ENCODE measurements at places on chromosomes 7 and 10.

DNA sequence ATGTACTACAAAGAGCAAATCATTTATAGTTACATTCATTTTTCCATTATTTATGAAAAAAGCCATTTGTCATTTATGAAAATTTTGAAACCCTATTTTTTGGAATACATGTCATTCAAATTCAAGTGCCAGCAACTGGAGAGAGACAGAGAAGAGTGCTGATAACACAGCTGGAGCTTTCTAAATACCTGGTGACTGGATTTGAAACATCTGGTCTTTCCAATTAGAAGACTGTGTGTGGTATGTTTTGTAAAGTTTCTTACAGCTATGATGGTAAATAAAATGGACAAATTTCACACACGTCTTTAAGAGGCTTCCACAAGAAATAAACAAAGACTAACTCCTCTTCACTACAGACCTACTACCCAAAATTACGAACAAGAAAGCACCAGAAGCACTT lies 56.8 kb downstream of the CHCHD3 start:
- no peak for DNase-seq

- no peak for DNase-seq
Measured at GRCh38 chr10:11522821-11523245, 88.6 kb downstream of the USP6NL start.

DNA sequence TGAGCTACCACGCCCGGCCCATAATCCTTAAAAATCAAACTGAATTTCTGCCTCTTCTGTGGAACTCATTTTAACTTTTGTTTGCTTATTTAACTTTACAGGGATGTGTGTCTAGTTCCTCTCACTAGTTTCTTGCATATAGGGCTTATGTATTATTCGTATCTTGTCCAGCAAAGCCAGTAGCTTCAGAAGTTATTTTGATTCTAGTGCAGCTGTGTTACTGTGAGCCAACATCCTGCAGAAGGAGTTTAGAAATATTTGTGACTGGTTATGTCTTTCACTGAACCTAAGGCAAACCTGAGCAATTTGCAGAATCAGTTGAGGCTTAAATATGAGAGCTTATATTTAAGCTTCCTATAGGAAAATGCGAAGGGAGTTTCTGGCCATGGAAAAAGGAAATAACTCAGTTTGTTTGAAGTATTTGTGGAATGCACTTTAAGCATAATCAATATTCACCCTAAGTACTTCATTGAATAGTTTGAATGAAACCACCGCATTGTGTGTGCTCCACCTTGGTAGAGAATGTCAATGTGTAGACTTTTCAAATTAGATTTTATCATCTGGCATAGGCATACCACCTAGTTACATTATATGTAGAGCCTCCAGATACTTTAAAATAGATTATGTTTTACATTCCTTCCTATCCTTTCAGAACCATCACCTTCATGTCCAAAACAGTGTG lies 90.8 kb downstream of the MCU start:
- no peak for DNase-seq

DNA sequence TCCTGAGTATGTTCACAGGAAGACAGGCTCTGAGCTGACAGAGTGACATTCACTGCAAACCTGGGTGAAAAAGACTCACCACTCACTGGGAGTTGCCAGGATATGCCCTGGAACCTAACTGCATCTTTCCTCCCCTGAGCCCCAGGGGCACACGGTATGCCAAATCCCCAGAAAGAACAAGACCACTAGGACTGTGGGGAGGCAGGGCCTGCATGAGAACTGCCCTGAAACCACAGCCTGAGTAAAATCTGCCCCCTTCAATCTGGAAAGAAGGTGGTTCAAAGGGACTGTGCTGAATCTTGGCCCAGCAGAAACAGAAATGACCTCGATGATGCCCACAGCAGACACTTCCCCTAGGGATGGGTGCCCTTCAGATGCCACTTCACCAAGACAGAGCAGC lies 6.5 kb downstream of the FAM53B start:
- no peak for DNase-seq

- DNase-seq = no peak
Measured at GRCh38 chr10:7834262-7834661, 16.0 kb downstream of the TAF3 start.

DNA sequence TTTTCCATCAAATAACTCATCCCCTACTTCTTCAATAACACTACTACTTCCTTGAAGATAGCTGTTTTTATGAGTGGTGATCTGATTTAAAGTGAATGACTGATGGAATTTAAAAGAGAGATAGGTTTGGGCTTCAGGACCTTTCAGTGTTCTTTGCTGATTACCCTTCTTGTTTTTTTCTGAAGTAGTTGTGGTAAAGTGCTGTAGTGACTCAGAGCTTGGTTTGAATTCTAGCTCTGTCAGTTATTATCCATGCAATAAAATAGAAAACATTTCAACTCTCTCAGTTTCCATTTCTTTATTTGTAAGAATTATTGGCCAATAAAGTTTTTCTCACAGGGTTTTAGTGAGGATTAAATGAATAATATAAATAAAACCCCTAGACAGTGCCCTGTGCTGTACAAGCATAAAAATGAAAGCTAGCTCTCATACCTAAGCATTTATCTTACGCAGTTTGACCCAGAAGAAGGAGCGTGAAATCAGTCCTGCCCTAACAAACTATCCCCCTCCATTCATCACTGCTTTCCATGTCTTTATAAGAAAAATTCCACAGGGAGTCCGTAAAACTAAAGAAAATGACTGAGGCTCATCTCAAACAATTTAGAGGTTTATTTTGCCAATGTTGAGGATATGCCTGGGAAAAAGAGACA lies 25.1 kb upstream of the AKAP9 start:
- DNase-seq = no peak

DNA sequence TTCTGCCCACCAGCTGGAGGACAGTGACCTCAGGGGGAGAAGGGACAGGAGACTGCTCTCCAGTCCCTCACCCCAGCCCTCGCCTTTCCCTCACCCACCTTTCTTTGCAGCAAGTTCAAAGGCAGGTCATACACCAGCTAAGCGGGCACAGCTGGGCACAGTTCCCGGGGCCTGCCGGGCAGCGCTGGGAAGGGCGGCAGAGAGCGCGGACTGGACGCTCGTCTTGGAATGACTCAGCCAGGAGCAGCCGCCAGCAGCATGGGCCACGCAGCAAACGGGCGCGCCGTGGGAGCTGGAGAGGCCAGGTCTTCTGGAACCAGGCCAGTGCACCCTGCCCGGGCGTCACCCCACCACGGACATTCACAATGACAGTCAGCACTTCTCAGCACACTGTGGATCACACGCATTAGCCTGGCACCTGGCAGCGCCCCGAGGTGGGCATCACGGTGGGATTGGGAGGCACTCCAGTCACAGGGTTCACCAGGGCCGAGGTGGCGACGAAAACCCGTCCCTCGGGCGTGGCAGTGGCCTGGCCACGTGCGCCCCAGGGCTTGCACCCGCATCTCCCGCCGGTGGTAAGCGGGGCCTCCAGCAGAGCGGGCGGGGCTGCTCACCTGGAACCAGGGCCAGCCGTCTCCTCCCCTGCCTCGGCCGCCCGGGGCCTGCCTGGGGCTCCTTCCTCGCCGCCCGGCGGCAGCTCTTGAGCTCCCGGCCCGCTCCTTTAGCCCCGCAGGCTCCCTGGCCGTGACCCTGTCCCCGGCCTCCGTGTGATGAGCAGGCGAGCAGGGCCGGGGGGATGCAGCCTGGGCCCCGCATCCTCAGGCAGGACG lies 29.0 kb upstream of the WDFY4 start:
- peak; percentile 84 for DNase-seq

DNA sequence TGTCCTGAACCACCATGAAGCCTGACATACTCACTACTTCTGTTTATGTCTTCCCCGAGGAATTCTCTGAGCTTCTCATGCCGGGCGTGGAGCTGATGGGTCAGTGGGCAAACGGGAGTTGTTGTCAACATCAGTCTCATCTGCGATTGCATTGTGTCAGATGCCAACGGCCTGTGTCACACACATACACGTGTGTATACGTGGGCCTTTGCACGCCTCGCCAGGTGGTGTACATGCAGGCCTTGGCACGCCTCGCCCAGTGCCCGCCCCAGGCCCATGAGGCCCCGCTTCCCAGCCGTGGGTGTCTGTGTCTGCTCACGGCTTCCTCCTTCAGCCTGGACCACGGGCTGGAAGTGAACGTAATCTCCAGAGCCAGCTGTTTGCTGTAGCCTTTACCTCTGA lies 7.5 kb upstream of the CSGALNACT2 start:
- DNase-seq = peak; percentile 27

GRCh38 chr7:18509481-18509880 lies 13.9 kb downstream of the HDAC9 start:
- DNase-seq = no peak

DNA sequence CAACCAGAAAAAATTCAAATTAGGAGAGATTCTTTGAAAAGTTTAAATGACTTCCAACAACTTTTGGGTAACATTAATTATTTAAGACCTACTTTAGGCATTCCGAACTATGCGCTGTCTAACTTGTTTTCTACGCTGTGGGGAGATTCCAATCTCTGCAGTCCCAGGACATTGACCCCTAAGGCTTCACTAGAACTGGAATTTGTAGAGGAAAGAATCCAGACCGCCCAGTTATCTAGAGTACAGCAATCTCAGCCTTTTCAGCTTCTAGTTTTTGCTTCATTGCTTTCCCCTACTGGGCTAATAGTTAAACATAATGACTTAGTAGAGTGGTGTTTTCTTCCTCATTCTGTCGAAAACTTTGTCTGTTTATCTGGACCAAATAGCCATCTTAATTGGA lies 14.9 kb upstream of the DDC start:
- no peak for DNase-seq

DNA sequence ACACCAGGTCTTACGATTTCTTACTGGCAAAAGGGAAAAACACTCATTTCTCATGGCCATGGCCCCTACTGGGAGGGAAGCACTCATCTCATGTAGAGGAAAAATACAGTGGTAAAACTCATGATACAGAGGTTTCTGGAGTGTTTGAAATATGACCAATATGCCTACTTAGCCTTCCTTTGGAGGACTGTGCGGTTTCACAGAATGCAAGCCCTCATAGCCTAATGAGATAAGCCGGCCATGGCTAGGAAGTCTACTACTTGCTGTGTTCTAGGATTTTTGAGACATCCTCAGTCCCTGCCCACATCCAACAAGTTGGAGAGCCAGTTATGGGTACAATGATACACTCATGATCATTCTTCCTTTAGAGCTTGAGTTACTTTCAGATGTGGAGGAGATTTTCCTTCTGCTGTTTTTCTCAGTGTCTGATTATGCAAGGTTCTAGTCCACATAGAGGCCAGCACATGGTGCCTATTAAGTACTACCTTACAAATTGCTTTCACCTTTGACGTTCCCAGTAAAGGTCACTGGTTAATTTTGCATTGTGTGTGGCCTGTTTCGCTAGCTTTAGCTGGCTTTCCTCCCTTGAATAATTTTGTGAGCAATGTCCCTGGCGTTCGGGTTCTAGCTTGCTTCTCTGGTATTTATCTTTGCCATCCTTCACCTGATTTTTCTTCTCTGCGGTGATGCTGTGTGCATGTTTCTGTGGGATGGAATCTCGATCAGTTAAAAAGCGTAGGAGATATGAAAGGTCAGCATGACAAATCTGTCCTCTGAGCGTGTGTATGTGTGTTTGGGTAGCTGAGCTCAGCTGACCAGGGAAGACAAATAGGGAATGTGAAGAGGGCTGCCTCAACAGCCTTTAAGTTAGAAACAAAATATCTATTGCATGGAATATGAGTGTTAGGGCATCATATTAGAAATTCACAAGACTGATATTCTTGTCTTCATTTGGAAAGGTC lies 295.4 kb downstream of the LRMDA start:
- DNase-seq = no peak

DNA sequence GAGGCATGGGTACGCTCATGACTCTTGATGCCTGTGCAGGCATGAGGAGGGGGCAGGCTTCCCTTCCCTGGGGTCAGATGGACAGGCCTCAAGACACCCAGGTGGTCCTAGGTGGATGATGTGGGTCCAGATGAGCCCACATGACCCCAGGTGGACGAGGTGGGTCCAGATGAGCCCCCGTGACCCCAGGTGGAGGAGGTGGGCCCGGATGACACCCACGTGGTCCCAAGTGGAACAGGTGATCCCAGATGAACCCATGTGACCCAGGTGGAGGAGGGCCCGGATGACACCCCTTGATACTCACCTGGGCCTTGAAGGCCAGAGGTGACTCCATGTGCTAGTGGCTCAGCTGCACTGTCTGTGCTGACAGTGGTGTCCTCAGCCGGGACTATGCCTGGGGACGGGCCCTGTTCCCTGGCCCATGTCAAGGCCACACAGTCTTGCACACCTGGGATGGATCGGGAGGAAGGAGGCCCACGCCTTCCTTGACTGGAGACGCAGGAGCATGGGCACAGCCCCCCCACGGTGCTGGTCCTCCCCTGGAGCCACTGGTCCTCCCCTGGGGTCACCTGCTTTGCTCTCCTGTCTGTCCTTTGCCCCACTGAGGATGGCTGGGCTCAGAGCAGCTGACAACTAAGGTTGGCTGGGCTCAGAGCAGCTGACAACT lies 3.2 kb downstream of the PRAP1 start:
- DNase-seq = peak; percentile 39

- DNase-seq = no peak
Measured at GRCh38 chr10:3969876-3970666, 185.1 kb upstream of the KLF6 start.

- no peak for DNase-seq
Measured at GRCh38 chr10:121593281-121594075, 4.8 kb downstream of the FGFR2 start.

GRCh38 chr10:93488956-93489528 lies 6.9 kb upstream of the MYOF start:
- DNase-seq = no peak

GRCh38 chr7:5594616-5595544 lies 171.2 kb upstream of the TNRC18 start:
- no peak for DNase-seq

- DNase-seq = no peak
Measured at GRCh38 chr7:91194841-91195240, 69.4 kb upstream of the FZD1 start.

DNA sequence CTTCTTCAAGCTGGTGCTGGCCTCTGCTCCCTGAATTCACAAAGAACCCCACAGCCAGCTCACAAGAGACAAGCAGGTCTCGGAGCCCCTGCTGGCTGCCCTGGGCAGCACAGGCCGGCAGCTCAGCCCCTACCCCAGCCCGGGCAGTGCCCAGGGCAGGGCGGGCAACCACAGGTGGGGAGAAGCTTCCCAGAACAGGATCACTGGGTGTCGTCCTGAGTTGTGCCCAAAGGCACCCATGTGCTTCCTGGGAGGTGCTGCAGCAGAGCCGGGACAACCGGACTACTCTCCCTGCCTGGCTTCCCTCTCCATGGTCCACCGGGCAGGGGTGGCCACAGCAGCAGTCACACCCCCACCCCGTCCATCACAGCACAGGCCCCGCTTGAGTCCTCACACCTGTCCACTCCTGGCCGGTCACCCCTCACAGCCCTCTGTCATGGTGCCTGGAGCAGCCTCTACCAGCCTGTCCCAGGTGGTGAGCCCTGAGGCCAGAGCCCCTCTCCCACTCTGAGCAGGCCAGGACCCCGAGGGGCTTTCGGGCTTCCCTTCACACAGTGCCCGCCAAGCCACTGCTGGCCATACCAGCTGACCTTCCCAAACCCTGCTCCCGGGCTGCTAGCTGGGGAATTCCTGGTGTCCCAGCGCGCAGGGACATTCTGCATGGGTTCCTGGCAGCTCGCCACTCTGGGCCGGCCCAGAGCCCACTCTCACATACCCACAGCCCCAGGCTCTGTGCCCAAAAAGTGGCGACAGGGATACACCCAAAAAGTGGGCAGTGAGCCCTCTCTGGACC lies 3.1 kb downstream of the RASGEF1A start:
- no peak for DNase-seq
